Effector CD8-positive, alpha-beta T cell (primary cell): ENCODE measurements at places on chromosomes 12 and 14.

DNA sequence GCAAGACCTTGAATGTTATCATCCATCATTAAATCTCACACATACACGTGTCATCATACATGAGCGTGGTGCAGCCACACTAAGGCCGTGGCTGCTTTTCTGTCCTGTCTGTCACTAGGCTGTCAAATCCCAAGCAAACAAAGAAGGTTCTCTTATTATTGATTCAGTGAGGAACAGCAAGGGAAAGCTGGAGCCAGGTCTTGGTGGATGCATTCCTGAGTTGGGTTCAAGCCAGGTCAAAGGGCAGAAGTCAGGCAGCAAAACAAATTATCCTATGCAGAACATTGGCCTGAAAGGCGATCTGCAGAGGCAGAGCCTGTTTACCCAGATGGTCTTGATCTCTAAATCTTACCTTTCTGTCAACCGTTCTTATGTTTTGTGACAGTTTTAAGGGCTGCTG lies 252.3 kb downstream of the NEDD1 start:
- no peak for DNase-seq

DNA sequence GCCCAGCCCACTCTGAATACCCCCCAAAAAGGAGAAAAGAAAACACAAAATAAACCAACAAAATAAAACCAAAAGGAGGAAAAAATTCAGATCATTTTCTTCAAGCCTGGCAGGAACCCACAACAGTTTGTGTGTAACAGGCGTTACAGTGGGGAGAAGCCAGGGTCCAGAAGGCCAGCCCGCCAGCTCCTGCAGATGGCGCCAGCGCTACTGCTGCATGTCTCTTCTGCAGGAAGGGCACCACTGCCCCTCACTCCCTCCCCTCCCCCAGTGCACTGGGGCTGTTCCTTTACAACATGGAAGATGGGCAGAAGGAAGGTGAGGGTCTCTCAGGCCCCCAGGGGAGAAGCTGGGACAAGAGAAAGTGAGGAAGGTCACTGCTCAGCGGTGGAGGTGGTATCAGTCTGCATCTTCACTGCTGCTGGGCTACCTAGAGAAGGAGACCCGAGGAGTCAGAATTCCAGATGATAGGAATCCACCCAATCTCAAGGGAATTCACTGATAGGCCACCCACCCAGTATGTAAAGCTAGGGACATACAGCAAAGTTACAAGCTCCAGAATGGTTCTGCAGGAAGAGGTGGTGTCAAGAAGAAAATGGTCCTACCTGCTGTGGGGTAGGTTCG lies 2.3 kb upstream of the NOP2 start:
- DNase-seq = no peak

GRCh38 chr12:53674977-53675700 lies 744 bp downstream of the ATP5MC2 start:
- DNase-seq = no peak

DNA sequence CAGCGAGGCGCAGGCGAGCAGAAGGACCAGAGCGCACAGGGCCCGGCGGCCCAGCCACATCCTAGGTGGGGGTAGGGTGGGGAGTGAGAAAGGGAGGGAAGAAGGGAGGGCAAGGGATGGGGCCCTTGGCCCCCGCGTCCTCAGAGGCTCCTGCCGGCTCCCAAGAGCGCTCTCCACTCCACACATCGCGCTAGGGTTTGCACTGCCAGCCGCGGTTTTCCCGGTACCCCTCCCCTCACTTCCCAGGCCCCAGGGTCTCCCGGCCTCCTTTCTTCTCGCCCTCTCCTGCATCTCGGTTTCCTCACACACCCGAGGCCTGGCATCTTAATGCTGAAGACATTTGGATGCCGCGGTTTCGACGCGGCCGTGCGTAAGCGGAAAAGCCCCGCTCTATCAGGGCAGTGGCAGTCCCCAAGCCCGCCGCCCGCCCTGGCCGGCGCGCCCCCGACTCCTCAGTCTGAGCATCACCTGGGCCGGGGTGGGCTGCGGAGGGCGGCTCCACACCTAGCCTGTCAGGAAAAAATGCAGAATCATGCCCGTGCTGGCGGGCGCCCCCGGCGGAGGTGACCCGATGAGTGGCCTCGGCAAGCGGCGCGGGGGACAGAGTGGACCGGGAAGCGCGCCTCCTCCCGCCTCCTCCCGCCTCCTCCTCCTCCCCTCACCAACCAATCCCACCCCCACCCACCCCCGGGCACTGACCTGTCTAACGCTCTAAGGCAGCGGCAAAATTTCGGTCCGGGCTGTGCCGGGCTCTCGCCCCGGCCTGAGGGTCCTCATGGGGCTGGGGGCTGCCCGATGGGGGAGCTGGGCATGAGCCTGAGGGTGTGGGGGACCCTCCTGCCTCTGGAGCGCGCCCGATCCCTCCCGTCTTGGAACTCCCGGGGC lies 686 bp downstream of the B4GALNT1 start:
- DNase-seq = no peak

- no peak for DNase-seq
Observed at GRCh38 chr14:54385556-54385955, 11.3 kb upstream of the CDKN3 start.

- no peak for DNase-seq
Observed at GRCh38 chr12:81022531-81022930, 55.3 kb upstream of the ACSS3 start.

GRCh38 chr14:91012045-91012444 lies 48.4 kb downstream of the RPS6KA5 start:
- no peak for DNase-seq

GRCh38 chr12:68912916-68913315 lies 20.1 kb downstream of the CPM start:
- no peak for DNase-seq

DNA sequence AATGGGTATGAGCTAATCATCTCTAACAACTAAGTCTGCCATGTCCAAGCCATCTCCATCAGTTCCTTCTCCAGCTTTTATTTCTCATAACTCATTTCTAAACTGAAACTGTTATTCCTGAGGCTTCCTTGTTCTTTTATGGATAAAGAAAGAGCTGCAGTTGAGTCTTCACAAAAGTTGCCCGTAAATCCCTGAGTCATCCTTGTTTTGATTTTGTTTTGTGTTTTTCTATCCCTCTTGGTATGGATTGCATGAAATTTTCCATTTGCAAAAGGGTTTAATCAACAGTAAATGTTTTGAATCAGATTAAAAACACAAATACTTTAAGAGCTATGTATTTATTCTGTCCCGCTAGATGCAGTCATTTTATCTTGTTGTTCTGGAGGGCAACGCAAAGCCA lies 290.6 kb downstream of the EGLN3 start:
- no peak for DNase-seq

DNA sequence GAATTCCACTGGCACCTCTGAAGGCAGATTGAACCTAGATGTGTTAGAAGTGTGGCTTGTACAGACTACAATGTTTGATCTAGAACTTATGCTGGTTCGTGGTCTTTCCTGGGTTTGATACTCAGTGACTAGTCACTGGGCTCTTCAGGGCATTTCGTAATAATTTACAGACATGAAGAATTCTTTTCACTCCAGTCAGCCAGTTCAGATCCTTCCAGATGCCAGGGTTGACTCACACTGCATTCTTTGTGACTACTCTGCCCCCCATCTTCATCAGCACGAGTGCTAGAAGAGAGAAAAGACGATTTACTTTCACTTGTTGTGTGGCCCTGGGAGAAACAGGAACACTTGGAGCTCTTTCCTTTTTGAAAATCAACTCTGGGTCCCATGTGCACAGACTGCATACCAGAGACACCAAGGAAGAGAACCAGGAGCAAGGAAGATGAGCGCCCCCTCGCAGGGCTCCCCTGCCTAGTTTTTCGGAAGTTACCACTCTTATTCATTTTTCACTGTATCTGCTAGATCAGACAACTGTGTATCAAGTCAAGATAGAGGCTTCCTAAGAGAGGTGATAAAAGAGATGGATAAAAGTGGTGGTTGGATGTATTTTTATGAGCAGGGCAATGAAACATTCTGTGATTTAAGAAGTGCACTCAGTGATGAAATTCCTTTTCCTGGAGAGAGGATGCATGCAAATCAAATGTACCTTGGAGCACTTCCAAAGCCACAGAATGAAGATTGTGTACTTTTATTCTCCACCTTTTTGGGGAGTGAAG lies 33.5 kb upstream of the EVL start:
- no peak for DNase-seq

- DNase-seq = no peak
Observed at GRCh38 chr14:50109342-50109741, 7.0 kb downstream of the VCPKMT start.

DNA sequence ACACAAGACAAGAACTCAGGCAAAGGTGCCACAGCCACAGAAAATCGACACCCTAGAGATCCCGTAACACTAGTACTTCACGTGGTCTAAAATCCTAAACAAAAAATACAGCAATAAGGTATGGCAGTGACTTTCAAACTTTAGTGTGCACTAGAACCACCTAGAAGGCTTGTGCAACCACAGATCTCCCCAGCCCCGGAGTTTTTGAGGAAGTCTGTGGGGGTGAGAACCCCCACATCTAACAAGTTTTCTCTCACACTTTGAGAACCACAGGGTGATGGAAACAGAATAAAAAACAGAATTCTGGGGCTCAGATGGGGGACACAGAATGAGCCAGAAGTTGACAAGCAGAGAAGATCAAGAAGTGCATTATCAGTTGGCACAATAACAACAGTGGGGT lies 254.0 kb downstream of the ANO6 start:
- DNase-seq = no peak

DNA sequence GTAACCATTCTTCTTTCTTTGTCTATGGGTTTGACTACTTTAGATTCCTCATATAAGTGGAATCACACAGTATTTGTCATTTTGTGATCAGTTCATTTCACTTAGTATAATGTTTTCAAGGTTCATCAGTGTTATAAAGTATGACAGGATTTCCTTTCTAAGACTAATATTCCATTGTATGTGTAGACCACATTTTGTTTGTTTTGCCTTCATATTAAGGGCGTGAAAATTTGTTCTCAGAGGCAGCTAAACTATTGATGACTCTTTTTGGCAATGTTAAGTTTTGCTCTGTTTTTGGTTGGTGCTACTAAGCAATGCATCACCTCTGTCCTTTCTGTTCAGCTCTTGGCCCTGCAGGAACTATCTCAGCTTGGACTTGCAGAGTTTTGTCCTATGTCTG lies 1.7 kb upstream of the KLRG1 start:
- no peak for DNase-seq

- no peak for DNase-seq
Observed at GRCh38 chr12:26809611-26810285, 23.2 kb downstream of the ITPR2 start.
